ENCODE measurements at places on chromosomes 5 and 9.

DNA sequence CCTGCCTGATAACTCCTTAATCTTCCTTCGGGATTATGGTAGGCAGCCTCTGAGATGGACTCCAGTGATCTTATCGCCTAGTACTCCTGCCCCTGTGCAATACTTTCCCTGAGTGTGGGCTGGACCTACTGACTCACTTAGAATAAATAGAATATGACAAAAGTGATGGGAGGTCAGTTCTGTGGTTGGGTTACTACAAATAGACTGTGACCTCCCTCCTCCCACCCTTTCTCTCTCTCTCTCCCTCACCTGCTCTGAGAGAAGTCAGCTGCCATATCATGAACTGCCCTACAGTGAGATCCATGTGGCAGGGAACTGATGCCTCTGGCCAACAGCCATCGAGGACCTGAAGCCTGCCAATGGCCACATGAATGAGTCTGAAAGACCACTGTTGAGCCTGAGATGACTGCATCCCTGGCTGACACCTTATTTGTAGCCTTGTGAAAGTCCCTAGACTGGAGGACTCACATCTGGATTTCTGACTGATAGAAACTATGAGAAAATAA is 31.7 kb downstream of the NRG2 start:
- DNase-seq, result no peak

GRCh38 chr9:136807281-136808074 is at the start of gene RABL6:
TSS of gene RABL6 (plus strand) at chr9:136807948. CDS start at chr9:136808197, 249 bp downstream.
- peak; percentile 82 for DNase-seq

DNA sequence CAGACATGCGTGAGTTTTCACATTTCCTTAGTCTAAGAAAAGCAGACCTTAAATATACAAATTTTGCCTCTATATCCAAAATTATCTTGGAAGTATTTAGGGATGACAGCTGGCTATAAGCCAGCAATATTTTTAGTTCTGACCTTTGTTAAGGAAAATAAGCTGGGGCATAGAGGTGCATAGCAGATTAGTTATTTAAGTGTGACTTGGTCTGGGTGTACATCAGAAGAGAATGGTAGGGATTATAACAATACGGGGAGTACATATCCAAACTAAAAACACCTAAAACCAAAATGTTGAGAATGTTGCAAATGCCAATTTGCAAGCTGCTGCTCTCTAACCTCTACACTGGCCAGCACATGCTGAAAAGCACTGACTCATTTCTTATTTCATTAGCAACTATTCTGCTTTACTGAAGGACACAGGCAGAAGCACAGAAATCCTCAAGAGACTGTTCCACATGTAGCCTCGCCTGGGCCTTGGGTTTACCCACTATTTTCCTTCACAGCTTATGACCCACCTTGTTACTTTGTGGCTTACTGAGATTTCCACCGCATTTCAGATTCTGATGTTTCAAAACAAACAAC is 22.3 kb downstream of the LEAP2 start:
- no peak for DNase-seq

- no peak for DNase-seq
Measured at GRCh38 chr9:89929673-89930480, 325.1 kb downstream of the GADD45G start.

DNA sequence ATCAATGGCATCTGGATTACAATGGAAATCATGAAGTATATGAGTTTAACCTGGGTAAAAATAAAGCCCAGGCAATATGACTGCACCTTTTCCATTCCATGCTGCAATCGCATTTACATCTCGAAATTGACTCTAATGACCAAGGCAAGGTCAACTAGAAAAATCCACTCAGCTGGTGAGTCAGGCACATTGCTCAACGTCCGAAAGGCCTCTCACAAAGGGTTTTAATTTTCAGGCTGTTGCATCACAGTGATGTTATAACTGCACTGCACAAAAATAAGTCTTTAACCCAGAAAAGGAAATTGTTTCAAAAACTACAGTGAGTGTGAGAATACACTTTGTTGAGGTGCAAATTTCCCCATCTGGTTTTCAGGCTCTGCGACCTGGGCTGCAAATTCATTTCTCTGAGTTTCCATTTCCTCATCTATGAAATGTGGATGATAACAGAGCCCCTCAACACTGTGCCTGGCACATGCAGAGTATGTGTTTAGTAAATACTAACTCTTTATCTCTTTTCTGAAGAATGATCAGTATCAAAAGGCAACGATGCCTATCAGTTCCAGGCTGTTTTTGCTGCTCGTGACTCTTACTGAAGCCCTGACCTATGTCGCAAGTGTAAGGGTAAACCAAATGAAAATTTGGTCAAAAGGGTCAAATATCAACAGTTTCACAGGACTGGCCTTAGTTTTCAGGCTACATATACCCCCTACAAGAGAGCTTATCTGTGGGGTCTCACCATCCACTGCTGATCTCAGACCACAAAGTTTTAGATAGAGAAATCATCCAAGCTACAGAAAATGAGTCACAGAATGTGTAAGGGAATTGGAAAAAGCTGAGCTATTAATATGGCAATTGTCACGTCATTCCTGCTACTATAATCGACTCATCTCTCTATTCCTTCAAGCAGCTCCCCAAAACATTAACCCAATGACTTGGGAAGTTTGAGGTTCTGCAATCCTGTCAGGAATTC is 4.1 kb downstream of the NFIL3 start:
- DNase-seq, result no peak

DNA sequence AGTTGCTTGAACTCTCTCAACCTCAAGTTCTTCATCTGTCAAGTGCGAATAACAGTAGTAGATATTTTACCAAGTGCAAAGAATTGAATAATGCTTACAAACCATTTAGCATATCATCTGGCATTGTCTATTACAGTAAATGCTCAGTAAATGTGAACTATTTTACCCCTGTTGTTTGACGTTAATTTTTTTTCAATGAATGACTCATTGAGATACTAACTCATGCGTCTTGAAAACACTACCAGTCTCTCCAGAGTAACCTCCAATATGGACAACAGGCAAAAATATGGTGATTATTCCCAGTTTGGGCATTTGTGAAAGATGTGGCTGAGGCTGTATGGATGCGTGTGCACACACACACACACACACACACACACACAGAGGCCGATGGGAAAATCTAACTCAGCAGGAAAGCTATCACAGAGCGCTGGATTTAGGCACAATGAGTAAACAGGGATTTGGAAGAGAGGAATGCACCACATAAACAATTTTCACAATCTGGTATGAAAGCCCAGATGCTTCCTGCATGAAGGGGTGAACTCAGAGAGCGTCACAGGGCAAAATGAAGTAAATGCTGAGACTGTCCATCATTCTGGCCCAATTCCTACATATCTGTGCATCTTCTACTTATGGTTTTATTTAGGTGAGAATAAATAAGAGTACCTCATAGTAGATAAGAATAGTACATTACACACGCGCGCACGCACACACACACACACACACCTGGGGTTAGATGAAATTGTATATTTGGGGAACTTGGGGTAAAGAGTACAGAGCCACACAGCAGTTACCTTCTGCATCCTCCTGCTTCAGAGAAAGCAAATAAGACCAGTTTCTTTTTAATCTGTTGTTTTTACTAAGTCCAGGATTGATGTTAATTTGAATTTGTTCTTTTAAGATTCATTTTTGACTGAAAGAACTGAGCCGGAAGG is 128.7 kb downstream of the PALM2AKAP2 start:
- no peak for DNase-seq

- no peak for DNase-seq
Measured at GRCh38 chr5:98482321-98483300, 290.9 kb upstream of the RGMB start.

- no peak for DNase-seq
Measured at GRCh38 chr5:137361280-137361679, 137.8 kb downstream of the SPOCK1 start.

- DNase-seq, result no peak
Measured at GRCh38 chr5:131204964-131205363, 34.2 kb downstream of the LYRM7 start.

DNA sequence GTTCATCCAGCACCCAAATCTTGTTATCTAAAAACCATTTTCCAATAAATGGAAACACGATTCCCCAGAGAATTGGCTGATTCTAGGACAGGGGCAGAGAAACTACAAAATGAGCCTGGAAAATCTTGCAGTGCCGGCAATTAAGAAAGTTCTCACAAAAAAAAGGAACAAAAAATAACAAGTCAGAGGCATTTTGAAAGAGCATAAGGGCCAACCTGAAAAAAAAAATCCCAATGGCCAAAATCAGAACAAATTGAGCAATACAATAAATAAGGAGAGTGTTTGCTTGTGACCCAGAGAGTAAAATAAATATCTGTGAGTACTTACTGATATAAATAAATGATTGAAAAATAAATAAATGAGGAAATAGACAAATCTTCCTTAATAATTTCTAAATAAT is 55.1 kb upstream of the S1PR3 start:
- DNase-seq, result no peak
